ENCODE measurements at places on chromosomes 3 and 15. TPM values are rescaled to one million over a fixed set of nuclear protein-coding genes. Genes with fewer than 3 reads are reported as not detected.

Gene EDEM1
- total RNA-seq, result 51.3 TPM

Gene PIK3R4
- total RNA-seq, result 23.1 TPM

Gene FGF12
- total RNA-seq, result 0.41 TPM

Gene RLBP1
- total RNA-seq, result not detected

Gene IMPG2
- total RNA-seq, result 0.07 TPM

GRCh38 chr3:128338536-128339330 is 128.0 kb downstream of the DNAJB8 start:
- no peak for DNase-seq

- no peak for DNase-seq
These were observed 11.2 kb downstream of the ESYT3 start for GRCh38 chr3:138445654-138446053.

DNA sequence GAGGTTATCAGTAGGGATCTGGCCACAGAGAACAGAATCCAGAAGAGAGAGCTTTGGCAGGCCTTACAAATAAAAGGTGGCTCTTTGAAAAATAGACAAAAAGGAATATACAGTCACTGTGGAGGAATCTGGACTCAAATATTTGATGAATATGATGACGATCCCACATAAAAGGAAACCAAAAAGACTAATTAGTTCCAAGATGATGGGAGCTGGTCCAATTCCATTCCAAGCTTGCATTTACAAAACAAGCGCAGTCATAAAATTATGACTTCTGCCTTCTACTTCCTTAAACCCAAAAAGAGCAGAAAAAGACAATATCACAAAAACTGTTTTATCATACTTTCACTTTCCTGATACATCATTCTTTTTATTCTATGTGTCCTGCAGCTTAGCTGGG is 285.8 kb downstream of the DIPK2A start:
- no peak for DNase-seq

DNA sequence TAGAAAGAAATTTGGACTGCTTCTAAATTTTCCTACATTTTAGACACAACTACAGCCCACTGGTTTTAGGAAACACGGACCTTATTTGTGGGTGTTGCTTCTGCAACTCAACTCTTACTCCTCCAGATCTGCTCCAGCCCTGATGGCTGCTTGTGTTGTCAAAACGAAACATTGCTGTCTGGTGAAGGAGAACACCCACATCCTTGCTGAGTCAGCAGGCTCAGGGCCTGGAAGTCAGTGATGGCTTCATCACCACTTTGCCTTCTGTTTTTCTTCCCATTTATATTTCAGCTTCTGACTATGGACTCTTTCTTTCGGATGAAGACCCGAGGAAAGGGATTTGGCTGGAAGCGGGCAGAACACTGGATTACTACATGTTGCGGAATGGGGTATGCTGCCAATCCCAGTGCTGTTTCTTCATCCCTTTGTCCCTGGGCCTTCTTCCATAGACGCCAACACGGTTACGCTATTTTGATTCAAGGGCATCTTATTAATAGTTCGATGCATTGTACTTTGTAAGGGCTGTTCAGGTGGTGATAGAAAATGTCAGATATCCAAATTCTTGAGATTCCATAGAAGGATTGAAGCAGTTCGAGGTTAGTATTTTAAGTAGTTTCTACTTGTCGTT is 392.6 kb upstream of the TPM1 start:
- DNase-seq, result no peak

GRCh38 chr15:57902155-57902554 is 163.4 kb downstream of the ALDH1A2 start:
- DNase-seq, result no peak

GRCh38 chr3:89867286-89867685 is 759.9 kb downstream of the EPHA3 start:
- DNase-seq, result no peak

GRCh38 chr15:59165726-59166125 is 40.9 kb upstream of the LDHAL6B start:
- DNase-seq, result no peak

- no peak for DNase-seq
These were observed 229.0 kb upstream of the HES1 start for GRCh38 chr3:193906849-193907410.

- DNase-seq, result no peak
These were observed 406 bp upstream of the GABRB3 start for GRCh38 chr15:26773067-26773877.

DNA sequence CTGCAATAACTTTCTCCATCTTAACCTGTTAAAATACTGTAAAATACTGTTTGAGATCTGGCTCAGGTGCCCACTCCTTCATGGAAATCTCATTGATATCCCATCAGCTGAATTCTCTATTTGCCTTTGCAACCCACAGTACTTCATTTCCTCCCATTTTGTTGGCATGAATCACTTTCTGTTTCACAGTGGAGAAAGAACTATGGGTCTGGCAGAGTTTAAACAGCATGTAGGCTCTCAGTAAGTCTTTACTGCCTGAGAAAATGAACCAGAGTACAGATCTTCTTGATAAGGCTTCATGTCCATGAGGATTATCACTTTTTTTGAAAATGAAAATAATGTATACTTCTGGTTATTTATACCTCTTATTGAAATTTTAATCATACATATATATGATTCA is 245.9 kb downstream of the NAALADL2 start:
- no peak for DNase-seq

DNA sequence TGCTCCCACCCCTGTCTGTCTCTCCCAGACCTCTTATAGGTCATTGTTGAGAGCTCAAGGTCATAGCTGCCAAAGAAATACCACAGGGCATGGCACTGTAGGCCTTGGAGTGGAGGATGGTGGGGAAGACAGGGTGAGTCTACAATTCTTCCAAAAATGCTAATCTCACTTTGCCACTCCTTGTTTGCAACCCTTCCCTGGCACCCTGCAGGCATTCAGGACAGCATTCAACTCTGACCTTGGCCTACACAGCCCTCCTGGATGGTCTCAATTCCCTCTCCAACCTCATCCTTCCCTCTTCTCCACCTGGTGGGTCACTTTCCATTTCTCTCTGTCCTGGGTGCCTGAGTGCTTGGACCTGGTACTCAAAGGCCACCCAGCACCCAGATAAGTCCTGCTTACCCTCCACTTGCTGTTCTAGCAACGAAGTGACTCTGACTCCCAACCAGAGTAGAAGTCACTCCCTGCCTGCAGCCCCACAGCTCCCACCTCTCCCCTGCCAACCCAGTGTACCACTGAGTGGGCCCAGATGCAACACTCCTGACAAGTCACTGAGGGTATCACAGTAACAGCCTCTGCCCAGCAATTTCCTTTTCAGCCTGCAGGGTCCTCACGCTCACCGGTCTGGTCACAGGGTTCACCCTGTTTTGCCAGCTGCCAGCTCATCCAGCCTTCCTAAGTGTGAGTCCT is 36.6 kb downstream of the AMOTL2 start:
- no peak for DNase-seq

GRCh38 chr3:177446165-177446601 is 248.9 kb upstream of the TBL1XR1 start:
- DNase-seq, result no peak

- DNase-seq, result no peak
These were observed 87.5 kb downstream of the RORA start for GRCh38 chr15:61141497-61142125.
